ENCODE measurements at places on chromosomes 13 and 19.
A peak's percentile ranks its signal among the peaks of the same experiment; 100 is the strongest.

DNA sequence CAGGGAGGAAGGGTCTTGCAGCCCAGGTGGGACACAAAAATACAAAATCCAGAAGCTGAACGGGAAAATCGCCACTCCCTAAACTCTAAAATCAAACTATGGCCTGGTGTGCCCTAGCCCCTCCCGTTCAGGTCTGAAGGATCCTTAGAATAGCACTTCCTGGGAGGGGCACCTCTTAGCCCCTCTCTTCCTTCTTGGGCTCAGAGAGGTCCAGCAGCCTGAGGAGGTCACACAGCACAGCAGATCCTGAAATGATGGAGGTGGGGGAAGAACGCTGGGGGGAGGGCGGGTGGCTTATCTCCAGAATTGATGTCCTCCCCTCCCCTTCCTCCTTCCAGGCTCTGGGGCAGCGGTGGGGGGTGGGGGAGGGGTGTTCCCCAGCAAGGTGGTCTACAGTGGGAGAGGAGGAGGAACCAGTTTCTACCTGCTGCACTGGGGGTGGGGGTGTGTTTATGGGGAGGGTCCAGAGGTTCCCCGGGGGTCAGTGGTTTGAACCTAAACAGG, 1.9 kb downstream of the DIRAS1 start:
- DNase-seq, result no peak

GRCh38 chr13:59447846-59448620, 715.7 kb downstream of the DIAPH3 start:
- DNase-seq, result no peak

GRCh38 chr13:109135018-109135417, 505.6 kb downstream of the MYO16 start:
- no peak for DNase-seq

- DNase-seq, result no peak
These were observed 1.9 kb upstream of the NKPD1 start for GRCh38 chr19:45162608-45163143.

DNA sequence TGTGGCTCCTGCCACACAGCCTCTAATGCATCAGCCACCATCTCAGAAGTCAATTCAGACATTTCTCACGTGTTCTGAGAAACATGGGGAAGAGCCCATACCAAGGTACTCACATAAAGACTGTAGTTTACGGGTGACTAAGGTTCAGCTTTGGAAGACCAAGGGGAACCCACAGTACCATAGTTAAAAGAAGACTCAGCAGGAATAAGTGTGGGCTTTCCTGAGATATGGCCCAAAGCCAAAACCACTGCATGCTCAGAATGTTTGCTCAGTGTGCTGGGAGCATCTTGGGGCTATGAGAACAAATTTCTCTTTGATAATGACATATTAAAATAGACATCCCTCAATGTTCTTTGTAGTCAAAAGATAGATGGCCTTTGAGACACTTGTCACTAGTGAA, 283.8 kb downstream of the DCT start:
- DNase-seq, result no peak

DNA sequence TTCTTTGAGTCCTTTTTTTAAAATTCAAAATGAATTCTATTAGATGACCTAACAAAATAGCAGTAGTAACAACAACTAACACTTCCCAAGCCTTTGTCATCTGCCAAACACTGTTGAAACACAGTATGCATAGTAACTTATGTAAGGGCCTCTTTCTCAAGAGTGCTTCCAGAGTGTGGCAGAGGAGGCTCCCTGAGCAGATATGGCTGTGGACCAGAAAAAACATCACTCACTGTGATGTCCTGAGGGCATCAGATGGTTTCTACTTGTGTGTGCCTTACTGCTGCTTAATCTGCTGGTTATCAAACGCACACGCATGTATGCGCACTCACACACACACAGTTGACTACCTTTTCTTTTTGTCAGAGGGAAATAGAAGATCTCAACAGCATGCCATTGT, 110.8 kb downstream of the DLEU7 start:
- DNase-seq, result no peak

DNA sequence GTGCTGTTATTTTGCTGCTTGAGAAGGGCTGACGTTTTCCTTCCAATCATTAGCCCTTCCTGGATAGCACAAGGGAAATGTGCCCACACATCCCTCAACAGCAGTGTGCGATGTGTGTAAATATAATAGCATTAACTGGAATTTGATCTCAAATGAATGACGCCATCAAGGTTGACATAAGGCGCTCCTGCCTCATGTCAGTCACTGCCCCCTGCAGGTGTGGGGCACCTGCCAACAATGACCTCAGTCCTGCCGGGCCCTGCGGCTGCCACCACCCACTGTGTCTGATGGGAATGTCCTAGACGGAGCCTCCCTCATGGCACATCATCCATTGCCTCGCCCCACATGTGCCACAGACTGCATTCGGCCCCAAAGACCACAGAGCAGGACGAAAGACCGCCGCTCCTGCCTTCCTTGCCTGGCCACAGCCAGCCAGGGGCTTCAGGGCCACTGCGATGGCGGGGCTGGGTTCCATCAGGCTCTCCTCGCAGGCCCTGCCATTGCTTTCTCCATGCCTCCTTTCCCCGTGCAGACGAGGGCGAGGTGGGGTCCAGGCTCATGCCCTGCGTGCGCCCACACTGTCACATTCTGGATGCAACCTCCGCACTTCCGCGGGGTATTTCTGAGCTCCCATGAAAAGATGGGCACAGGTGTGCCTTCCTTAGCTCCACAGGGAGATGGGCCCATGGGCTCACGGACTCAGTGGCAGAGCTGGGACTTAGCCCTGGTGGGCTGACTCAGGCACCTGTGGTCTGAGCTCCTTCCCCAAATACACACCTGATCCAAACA, 146.7 kb downstream of the SOX1 start:
- no peak for DNase-seq

DNA sequence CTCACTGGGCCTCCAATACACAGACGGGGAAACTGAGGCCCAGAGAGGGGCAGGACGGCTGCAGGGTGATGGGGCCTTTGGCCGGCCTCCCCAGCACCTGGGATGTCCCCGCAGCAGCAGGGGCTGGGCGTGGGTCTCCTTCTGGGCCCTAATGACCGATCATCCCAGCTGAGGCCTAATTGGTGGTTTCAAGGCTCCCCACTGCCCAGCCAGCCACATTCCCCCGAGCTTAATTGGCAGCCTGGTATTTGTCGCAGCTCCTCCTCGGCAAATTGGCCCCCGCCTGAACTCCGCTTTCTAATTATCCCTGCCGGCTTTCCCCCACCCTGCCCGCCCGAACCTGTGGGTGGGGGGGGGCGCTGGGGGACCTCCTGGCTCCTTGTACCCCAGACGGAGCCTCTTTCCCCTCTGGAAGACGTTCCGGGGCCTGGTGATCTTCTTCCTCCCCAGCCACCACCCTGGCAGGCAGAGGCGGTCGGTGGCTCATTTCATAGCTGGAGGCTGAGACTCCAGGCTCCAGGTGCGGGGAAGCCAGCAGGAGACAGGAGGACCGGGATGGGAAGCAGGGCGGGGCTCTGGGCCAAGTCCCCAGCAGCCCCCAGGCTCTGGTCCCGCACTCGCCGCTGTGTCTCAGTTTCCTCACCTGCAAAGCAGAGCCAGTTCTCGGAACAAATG, 27.2 kb upstream of the WDR18 start:
- DNase-seq, result no peak

GRCh38 chr19:56014765-56015164, 28.2 kb downstream of the NLRP5 start:
- DNase-seq, result no peak

DNA sequence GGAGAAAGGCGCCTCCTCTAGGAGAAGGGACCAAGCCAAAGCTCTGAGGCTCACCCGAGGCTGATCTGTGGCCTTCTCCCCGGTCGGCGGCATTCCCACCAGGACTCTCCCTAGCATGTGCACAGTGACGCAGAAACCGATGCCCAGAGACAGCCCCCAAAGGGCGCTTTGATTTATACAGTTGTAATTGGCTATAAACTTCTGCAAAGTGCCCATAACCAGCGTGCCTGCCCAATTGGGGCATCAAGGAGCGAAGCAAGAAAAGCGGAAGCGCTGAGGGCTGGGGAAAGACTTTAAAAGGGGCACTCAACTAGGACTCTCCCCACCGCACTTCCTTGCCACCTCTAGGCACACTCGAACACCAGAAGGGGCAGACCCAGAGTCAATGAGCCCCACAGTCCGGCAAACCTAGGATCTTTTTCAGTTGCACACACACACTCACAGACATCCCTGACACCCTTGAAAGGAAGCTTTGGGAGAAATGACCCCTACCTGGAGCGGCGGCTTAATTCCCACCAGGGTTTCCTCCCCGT, 1.8 kb downstream of the CDX2 start:
- no peak for DNase-seq

GRCh38 chr19:47020132-47020805, 632 bp downstream of the NPAS1 start:
- DNase-seq, result no peak

DNA sequence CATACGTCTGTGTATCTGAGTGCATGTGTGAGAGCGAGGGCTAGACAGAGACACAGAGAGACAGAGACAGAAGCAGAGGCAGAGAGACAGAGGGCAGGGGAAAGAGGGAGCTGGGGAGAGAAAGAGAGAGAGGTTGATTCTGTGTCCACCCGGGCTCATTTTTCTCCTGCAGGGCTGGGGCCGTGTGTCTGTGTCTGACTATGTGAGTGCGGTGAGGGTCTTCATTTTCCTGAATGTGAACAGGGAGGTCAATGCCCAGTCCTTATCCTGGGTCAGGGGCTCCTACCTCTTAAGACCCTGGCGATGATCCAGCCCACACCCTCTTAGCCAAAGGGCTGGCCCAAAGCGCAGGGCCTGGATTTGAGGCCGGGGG, 17.7 kb downstream of the LRRC4B start:
- DNase-seq, result no peak

DNA sequence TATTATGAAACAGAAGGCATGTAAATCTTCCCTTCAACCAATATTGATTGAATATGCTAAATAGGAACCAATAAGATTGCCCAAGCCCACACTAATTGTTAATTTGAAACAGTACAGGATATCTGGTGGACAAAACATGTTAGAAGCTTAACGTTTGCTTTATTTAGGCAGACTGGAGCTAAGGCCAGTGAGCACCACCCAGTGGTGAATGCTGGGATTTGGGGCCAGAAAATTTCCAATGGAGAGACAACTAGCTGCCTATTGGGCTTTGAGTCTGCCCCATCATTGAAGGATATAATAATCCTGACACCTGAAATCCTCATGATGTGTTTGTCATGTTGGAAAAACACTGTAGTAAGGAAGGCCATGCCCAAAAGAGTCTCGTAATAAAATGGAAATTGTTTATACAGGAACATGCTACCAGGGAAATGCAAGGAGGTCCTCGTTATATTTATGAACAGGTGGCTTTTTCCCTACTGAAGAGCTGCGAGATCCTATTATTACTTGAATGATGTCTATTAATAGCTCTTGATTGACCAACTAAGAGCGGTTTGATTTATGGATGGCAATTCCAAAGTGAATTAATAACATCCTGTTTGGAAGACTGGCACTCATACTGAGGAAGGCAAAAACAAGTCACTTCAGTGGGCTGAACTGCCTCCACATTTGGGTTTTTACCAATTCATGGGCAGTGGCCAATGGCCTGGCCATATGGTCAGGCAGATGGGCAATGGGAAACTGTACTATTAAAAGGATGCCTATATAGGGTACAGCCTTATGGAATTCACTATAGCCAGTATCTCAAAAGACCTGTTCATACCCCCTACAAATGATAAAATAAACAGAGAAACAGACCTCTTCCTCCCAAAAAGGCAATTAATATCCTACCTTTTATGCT, 8.7 kb downstream of the SIGLECL1 start:
- no peak for DNase-seq

- peak; percentile 89 for DNase-seq
These were observed 4.0 kb downstream of the EBI3 start for GRCh38 chr19:4233282-4233853.

GRCh38 chr19:38061294-38061693, 154.3 kb downstream of the SIPA1L3 start:
- no peak for DNase-seq

GRCh38 chr19:45645631-45646344, 6.6 kb upstream of the EML2 start:
- peak; percentile 88 for DNase-seq

DNA sequence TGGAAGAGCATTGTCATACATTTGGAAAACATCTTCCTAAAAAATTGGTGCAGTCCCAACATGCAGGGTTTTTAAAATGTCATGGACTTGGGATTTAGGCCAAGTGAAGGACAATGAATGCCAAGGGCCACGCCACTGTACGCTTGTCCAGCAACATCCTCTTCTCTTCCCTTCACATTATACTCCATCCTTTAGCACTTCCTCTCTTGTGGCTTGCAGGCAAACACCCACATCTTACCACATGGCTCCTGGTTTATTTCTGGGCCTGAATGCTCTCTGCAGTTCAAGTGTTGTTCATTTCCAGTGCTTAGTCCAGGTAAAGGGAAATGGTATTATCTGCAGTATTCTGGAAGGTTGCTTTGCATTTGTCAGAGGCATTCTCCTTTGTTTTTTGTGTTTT, 45.0 kb downstream of the CBY2 start:
- DNase-seq, result no peak

DNA sequence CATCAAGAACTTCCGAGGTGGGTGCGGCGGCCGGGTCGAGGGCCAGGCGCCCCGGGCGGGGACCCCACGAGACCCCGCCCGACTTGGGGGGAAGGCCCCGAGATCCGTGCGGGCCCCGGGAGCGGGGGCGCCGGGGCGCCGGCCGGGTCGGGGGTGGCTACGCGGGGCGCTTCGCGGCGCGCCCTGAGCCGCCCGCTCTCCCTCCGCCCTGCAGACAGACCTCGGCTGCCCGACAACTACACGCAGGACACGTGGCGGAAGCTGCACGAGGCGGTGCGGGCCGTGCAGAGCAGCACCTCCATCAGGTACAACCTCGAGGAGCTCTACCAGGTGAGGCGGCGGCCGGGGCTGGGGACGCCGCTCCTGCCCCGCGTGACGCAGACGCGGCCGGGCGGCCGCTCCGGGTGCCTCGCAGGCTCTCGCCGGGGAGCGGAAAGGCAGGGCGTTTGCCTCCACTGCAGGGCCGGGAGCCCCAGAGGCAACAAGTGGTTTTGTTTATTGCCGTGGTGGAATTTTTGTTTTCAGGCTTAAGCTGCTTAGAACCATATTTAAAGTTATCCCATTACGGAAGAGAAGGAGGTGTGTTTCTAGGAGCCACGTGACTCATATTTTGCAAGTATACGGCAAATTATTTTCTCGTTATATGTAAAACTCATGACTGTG, 477 bp downstream of the CUL4A start:
- DNase-seq, result peak; percentile 87

DNA sequence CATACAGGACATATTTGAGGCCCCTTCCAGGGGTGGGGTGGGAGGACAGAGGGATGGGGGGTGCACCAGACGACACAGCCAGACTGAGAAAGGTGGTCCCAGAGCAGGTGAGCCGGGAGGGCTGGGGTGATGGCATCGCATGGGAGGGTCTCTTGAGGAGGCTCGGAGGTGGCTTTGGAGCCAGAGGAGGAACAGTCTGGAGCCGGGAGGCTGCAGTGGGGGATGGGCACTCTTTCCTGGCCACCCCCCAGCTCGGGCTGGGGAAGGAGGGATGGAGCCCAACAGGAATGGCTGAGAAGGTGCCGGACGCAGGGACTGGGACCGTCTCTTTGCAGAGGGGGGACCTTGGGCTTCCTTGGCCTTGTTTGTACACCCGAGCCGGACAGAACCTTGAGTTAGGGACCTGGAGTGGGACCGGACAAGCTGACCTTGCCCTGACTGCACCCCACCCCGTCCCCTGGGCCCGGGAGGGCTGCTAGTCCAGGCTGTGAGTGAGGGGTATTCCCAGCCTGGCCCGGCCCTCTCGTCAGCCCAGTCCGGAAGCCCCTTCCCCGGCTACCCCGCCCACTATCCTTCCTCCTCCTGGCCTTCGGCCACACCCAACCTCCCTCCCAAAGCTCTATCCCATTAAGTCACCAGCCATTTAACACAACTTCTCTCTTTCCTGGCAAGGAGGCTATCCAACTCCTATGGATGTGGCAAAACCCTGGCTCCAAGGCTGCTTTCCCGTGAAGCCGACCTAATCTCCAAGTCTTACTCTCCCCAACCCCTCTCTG, 816 bp upstream of the TBXA2R start:
- DNase-seq, result peak; percentile 85

Measured in posterior vena cava (tissue), 2 donors.